ENCODE measurements at places on chromosomes 16 and 17. TPM values are rescaled to one million over a fixed set of nuclear protein-coding genes. Genes with fewer than 3 reads are reported as not detected.

DNA sequence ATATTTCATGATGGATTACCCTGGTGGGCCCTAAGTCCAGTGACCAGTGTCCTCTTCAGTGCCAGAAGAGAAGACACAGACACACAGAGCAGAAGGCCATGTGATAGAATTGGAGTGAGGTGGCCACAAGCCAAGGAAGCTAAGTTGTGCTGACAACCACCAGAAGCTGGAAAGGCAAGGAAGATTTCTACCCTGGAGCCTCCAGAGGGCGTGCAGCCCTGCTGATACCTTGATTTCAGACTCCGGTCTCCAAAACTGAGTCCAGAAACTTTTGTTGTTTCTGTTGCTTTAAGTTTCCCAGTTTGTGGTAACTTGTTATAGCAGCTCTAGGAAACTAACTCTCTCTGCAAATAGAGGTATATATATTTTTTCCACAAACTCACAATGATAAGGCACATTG, 396.6 kb upstream of the ASIC2 start:
- no peak for DNase-seq

The VWA3A gene
- not detected for total RNA-seq

- no peak for DNase-seq
Observed at GRCh38 chr17:76000016-76000754, 470 bp upstream of the CDK3 start.

DNA sequence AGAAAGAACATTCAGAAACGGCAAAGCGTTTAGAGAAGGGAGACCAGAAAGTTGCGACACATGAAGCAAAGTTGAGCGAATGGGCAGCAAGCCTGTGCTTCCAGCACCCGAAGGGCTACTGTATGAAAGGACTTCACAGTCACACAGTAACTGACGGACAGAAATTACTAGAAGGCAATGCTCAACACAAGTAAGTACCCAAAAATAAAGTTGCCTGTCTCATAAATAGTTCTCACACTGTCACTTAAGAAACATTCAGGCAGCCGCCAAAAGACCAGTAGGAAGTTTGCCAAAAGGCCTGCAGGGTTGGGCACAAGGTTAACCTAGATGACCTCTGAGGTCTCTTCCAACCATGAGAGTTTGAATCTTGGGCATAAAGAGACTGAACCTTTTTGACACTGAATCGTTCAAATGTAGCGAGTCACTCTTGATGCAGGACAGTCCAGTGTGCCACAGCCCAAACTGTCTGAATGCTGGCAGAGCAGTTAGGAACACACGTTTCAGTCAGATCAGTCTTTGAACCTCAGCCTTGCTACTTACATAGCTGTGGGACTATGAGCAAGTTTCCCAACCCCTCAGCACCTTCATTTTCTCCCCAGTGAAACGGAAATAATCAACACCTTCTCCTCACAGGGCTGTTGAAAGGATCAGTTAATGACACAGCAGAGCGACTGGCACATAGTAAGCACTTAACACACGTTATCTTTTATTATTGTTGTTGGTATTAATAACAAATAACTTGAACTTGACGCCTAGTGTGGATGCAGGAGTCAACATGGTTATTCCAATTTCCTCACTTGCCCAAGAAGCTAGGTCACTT, 10.4 kb downstream of the NCBP3 start:
- DNase-seq = no peak

Measured in cardiac septum (tissue), 1 donor.